ENCODE measurements at places on chromosomes 2 and 18. TPM values are rescaled to one million over a fixed set of nuclear protein-coding genes. Genes with fewer than 3 reads are reported as not detected.

- peak; percentile 38 for DNase-seq
Observed at GRCh38 chr2:230713331-230714135, 891 bp downstream of the CAB39 start.

GRCh38 chr18:10188971-10189810 lies 265.2 kb upstream of the APCDD1 start:
- DNase-seq = no peak

DNA sequence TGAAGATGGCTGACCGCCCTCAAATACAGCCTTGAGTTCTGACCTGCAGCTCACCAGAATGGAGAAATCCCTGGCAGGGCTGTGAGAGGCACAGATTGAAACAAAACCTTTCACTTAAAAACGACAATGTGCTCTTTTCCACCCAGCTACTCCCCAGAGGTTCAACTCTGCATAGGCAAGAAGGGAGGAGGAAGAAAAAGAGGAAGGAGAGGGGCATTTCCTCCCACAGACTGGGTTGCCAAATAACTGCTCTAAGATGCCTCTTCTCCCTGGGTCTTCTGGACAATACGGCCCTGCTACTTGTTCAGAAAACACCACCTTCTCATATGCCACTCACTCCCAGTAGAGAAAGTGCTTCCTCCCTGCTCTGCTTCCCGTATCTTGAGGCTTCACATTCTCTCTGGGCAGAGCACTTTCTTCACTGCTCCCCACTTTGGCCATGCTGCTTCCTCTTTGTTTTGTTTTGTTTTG lies 136.4 kb upstream of the SLC1A4 start:
- no peak for DNase-seq

DNA sequence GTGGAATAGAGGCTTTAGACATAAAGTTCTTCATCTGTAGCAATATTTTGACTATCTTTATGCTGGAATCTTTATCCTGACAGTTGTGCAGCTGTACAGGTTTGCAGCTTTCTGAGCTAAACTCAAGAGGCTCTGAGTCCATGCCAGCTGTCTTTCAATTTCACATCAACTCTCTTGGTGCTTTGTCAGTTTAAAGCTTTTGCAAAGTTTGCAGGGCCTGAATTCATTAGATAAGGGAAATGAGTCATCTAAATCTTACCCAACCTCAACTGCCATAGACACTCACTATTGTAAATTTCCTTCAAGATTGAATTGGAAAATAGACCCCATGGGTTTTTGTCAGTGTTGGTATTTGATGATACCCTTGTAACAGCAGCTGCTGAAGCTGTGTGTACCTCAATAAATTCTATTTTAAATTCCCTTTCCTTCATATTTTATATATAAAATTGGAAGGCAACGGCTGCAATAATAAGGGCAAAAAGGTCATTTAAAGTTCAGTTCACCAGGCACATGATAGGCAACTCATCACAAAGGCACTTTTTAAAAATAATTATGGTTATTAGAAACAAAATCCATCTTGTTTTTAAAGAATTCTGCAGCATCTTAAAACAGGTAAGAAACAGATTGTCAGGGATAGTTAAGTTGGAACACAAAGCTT lies 169.9 kb upstream of the SLC39A10 start:
- DNase-seq = no peak

DNA sequence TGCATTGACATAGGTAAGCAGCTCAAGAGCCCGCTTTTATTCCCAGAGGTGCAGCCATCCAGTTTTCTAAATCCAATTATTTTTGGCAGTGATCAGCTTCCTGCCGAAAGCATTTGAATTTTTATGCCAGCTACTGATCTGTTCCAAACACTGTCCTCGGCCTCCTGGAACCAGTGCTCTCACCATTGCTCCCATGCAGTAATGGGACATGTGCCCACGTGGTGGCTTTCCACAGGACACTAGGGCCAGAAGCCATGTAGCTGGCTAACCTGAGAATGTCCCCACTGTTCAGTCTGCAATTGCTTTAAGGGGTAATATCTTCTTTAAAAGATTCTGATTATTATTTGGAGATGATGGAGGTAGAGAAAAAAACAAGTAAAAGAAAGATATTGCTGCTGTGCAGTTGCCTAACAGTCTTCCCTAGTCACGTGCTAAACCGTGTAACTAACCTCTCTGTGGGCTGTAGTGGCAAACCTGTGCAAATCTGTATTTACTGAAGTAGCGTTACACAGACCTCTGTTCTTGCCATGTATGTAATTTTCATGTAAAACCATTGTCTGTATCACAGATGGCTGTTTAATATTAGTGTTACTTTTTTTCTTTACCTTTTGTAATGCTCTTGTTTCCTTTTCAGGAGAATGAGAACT lies 13.0 kb downstream of the GRHL1 start:
- DNase-seq = no peak

- no peak for DNase-seq
Observed at GRCh38 chr2:159147690-159148089, 138.8 kb downstream of the WDSUB1 start.

DNA sequence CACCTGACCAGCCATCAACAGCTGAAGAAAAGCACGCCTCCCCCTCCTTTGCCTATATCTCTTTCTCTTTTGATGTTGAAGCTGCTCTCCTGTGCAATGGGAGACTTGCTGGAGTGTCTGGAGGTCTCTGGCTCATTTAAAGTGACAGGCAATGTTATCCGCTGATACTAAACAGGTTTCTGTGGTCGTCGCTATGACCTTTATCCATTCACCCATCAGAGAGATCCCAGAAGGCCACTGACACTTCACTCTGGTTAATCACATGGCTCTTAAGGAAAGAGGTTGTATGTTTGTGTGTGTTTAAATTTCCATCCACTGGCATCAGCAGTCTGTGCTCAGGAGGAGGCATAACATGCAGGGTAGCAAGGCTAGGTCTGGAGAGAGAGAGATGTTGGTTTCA lies 277.3 kb downstream of the MTX2 start:
- no peak for DNase-seq

DNA sequence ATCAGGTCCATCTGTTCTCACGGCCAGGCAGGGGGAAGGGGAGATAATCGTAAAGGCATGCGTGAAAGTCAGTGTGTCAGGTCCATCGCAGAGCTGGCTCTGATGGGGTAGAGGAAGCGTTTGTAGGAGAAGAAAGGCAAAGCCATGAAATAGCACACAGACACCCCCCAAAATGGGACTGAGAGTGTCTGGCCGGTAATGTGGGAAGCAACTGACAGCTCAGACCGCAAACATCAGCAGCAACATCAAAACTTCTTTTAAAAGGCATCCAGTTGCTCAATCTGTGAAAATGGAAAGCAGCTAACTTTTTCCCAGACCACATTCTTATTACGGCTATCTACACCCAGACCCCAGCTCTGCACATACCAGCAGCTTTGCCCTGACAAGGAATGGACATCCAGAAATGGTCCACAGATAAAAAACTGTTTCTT lies 232.6 kb downstream of the EN1 start:
- no peak for DNase-seq

GRCh38 chr2:20619624-20620024 lies 31.3 kb downstream of the HS1BP3 start:
- no peak for DNase-seq

GRCh38 chr2:67585400-67585799 lies 188.3 kb downstream of the ETAA1 start:
- no peak for DNase-seq

- no peak for DNase-seq
Observed at GRCh38 chr18:5452943-5453443, 90.8 kb downstream of the EPB41L3 start.

The DOCK10 gene
- 2.1 TPM for total RNA-seq

Measured in pancreas (tissue), 10 donors.